Right cardiac atrium (tissue), 5 donors: ENCODE measurements at places on chromosomes 4 and X. TPM values are rescaled to one million over a fixed set of nuclear protein-coding genes. Genes with fewer than 3 reads are reported as not detected.

DNA sequence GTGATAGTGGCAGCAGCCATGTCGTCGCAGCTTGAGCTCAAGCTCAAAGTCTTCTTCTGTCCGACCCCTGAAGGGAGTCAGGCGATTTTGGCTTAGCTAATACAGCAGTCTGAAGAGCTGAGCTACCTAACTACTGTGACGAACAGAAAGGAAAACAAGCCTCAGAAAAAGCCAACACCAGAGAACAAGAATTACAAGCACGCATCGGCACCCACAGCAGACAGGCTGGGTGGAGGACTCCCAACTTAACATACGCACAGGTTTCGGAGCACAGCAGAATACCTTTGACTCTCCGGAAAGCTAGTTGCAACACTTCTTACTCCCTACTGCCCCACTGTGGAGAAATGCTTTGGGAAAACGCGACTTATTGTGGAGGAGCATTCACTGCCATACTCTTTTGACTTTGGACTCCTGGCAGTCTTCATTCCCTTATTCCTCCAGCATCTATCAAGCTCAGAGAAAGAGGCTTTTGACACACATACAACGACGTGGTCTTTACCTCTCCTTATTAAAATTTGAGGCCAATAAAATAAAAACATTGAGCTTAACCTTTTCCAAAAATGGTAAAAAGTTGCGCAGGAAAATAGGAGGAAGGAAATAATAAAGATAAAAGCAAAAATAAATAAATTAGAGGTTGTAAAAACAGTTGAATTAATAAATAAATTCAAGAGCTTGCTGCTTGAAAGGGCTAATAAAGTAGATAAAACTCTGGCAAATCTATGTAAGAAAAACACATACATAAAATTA, 41.3 kb upstream of the GPC3 start:
- DNase-seq = no peak

DNA sequence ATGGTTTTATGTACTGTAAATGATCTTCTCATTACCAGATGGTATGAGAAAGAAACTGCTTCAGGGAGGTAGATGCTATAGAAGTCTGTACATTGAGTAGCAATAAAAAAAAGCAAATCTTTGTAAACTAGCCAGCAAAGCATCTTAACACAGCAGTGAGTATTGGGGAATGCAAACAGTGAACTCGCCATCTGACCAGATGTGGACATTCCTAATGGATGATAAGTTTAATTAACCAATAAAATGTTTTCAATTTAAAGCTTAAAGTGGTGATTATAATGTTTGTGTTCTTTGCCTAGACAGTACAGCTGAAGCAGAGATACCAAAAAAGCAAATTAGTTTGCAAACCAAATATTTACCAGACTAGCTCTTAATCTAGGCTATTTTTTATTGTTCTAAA, 1144.2 kb downstream of the FAT4 start:
- DNase-seq = no peak

- no peak for DNase-seq
Measured at GRCh38 chr4:15913631-15913970, 24.9 kb downstream of the FGFBP1 start.

DNA sequence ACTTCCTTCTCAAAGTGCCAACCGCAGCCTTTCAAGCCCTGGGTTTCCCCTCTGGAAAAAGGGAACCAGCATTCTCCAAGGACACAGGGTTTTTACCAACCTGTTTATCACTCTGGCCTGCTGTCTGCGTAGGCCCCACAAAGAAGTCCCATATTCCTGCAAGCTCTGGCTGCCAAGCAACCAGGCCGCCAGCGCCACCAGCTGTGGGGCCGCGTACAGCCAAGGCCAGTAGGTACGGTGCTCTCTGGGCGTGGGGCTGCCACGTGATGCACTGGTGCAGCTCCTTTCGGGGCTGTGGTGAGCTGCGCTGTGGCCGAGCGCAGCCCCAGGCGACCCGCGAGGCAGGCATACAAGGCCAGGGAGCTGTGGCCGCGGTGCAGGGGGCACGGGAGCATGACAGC, 22.1 kb downstream of the LUZP4 start:
- DNase-seq = peak; percentile 68

GRCh38 chr4:41927796-41928499, 7.3 kb upstream of the TMEM33 start:
- no peak for DNase-seq

GRCh38 chr4:82437285-82438005, 7.1 kb downstream of the ENOPH1 start:
- no peak for DNase-seq

GRCh38 chr4:102786279-102786678, 25.5 kb upstream of the MANBA start:
- DNase-seq = no peak

DNA sequence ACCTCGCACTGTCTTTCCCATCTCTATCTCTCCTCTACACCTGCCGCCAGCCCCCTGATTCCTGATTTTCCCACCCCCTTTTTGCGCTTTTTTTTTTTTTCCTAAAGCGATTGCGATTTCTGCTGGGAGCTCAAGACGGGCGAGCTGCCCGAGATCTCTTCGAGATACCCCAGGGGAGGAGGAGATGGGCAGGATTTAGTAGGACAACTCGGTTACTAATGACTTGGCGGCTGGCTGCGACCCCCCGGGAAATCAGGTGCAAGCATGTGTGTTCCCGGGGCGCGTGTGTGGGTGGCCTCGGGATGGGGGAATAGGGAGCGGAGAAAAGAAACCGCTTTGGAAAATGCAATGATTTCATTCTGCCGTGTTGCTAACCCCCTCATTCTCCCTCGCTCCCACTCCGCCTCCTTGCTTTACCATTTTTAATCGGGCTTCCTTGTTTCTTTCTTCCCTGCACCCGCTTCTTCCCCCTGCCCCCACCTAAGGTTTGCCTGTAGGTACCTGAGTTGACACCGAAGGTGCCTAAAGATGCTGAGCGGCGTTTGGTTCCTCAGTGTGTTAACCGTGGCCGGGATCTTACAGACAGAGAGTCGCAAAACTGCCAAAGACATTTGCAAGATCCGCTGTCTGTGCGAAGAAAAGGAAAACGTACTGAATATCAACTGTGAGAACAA, 4.4 kb downstream of the SLITRK2 start:
- DNase-seq = no peak

GRCh38 chr4:184782731-184783373, 42.9 kb downstream of the ACSL1 start:
- DNase-seq = no peak

DNA sequence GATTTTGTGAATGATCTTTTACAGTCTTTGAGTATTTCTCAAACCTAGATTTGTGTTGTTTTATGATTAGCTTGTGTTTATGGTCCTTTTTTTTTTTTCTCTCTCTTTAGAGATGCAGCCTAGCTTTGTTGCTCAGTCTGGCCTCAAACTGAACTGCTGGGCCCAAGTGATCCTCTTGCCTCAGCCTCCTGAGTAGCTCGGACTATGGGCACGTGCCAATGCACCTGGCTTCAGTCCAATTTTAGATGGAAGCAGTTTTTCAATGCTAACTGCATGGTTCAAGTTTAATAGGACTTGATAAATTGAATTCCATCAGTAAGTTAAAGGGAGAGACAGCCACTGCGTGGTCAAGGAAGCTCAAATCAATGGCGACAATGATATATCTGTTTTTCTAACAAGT, 3.8 kb upstream of the FGG start:
- no peak for DNase-seq

DNA sequence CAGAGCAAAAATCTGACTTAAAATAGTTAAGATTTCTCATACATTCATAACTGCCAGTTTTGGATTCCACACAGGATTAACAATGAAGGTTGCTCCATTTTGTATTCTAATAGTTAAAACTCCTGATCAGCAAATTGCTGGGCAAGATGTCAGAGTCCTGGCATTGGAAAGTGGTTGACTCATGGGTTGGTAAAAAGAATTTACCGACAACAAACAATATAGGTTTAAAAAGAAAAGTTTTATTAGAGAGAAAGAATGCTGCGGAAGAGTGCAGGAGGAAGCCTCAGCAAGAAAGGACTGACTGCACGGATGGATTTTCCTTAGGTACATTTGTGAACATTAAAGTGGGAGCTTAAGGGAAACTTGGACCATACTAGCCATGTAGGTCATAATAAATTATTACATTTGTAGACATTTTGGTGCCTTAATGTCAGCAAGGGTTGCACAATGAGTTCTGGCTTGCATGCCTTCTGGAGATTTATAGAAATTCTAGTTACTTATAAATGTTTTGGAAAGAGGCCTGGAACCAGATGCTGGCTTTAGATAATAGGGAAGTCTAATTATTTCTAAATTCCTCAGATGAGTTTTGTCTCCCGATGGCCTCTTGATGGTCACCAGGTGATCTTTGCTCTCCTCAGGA, 25.4 kb upstream of the IL2 start:
- DNase-seq = no peak

DNA sequence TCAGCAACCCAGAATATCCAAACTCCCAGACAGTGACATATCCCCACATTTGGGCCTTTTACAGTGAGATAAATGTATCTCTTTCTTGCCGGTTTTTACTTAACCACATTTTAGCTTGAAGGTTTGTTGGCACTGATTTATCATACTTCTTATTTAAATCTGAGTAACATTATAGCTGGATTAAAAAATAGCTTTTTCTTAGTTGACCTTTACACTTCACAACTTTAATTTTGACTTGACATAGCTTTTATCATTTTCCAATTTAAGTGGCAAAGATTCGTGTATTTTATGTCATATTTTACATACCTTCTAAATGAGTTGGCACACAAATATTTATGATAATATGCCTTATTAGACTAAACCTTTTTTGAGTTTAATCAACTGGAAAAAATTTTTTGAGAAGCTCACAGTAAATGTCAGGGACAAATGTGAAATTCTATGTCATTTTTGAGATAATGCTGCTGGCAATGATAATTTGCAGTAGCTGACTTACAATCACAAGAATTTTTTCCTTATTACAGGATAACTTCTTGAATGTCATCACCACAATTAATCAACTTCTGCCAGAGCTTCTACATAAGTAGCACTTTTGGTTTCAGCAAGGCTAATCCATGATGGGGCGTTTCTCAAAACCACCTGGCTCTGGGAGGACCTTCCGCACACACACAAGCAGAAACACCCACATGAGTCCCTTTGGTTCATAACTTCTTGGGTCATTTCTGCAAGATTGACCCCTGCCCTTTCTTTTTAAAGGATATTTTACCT, 80.3 kb downstream of the SYTL5 start:
- DNase-seq = no peak

DNA sequence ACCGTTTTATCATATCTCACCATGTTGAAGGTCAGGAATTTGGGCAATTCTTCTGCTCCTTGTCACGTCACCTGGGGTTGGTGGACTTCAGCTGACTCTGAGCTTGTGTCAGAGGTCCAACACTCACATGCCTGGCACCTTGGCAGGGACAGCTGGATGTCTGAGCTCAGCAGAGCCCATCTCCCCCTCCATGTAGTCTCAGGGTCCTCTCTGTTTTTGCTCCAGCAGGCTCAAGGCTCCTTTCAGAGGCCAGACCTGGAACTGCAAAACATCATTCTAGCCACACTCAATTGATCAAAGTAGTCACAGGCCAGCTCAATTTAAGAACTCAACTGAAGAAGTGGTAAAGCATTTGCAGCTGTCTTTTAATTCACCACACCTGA, 45.4 kb downstream of the EDNRA start:
- peak; percentile 59 for DNase-seq

DNA sequence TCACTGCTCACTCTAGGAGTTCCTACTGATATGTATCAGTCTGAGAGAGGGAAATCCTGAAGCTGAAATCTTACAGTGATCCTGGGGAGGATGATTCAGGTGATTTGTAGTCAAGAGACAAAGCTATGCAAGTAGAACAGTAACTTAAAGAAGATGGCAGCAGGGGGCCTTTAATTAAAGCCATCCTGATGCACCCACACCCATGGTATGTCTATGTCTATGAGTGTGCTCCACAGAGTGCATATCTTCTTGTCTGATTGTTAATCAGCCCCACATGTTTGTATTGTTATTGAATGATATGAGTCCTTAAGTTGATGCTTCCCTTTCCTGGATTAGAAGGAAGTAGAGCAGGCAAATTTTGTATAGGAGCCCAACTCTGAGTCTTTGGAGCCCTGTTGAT, 78.8 kb downstream of the NHS start:
- no peak for DNase-seq

- DNase-seq = no peak
Measured at GRCh38 chr4:152660526-152660925, 19.3 kb downstream of the TMEM154 start.

DNA sequence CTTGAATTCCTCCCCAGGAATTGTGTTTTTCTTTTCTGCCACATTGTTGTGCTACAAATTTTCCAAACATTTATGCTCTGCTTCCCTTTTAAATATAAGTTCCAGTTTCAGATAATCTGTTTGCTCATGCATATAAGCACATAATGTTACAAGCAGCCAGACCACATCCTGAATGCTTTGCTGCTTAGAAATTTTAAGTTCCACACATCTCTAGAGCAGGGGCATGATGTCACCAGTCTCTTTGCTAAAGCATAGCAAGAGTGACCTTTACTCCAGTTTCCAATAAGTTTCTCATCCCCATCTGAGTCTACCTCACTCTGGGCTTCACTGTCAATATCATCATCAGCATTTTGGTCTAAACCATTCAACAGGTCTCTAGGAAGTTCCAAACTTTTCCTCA, 932.5 kb downstream of the SH3BGRL start:
- DNase-seq = no peak

DNA sequence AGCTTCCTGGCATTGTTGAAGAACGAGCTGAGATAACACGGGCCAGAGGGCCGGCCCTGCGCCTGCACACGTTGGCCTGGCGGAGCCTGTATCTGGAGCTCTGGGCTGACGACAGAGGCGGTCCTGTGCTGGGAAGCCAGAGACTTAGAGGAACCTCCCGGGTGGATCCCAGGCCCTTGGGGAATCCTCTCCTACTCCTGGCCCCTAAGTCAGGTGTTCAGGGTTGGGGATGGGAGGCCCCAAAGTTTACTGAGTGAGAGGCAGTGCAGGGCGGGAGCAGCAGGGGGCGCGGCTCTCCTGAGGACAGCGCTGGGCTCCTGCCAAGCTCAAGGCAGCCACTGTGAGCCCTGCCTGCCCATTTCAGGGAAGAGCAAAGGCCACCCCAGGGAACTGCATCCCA, 2.5 kb upstream of the HTRA3 start:
- DNase-seq = peak; percentile 93

DNA sequence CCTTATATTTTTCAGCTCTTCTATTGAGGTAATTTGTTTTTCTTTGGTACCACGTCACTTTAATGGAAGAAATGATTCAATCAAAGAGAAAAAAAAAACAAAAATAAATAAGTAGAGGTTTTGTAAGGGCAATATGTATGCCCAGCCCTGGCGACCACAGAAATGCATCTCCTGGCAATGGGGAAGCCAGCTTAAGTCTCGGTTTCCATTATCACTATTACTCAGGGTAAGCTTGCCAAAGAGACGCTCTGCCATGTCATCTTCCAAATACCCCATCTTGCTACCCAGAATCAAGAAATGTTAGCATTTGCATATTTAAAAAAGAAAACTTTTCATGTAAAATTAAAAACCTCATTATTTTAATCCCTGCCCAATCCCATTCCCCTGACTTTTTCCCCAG, 68.8 kb downstream of the FAM47C start:
- no peak for DNase-seq

- DNase-seq = no peak
Measured at GRCh38 chr4:145234091-145234706, 53.8 kb upstream of the OTUD4 start.

GRCh38 chrX:97639526-97639925, 755.8 kb downstream of the RPA4 start:
- no peak for DNase-seq

GRPEL1 gene
- total RNA-seq = 28.2 TPM

CTSO gene
- 13.7 TPM for total RNA-seq

UXT gene
- 115 TPM for total RNA-seq

ZNF280C gene
- 2.0 TPM for total RNA-seq

IL21 gene
- total RNA-seq = not detected
